Prostate gland (tissue), 2 donors: ENCODE measurements at places on chromosomes 1 and 21. TPM values are rescaled to one million over a fixed set of nuclear protein-coding genes. Genes with fewer than 3 reads are reported as not detected.

The CFH gene
- 31.5 TPM for total RNA-seq

The OLIG1 gene
- total RNA-seq, result 10.8 TPM

The PTPN7 gene
- total RNA-seq, result 0.73 TPM

The HNRNPU gene
- 302 TPM for total RNA-seq

The SPRR1A gene
- total RNA-seq, result not detected

DNA sequence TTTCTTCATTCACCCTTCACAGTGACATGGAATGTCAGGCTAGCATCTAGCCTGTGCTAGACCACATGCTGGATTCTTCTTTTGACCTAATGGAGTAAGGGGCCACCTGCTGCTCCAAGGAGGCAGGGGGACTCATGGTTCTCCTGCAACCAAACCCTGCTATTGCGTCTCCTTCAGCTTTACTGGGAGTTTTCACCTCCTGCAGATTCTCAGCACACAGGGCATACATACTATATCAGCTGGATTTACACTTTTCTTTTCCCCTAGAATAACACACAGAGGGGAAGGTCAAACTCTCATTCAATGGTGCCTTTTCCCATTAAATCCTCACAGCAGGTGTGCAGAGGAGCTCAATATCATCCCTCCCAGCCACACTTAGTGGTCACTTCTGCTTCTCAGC lies 16.6 kb upstream of the AK5 start:
- H3K4me3 ChIP-seq, result no peak overlapping the region
- no peak for DNase-seq
- no peaks in the 10 kb centered on the region for H3K36me3 ChIP-seq
- no peaks in the 10 kb centered on the region for H3K27me3 ChIP-seq

The INKA2 gene
- total RNA-seq, result 2.8 TPM

The FHAD1 gene
- 6.5 TPM for total RNA-seq

GRCh38 chr21:15309721-15310120 lies 244.9 kb upstream of the NRIP1 start:
- no peaks in the 10 kb centered on the region for H3K36me3 ChIP-seq
- DNase-seq, result no peak
- H3K4me3 ChIP-seq, result no peak overlapping the region
- H3K27ac ChIP-seq, result no peak overlapping the region
- H3K27me3 ChIP-seq, result no peaks in the 10 kb centered on the region

GRCh38 chr1:64476251-64476952 lies 6.5 kb downstream of the CACHD1 start:
- no peak overlapping the region for H3K27ac ChIP-seq
- no peak overlapping the region for H3K4me3 ChIP-seq

The IRF6 gene
- total RNA-seq, result 118 TPM

DNA sequence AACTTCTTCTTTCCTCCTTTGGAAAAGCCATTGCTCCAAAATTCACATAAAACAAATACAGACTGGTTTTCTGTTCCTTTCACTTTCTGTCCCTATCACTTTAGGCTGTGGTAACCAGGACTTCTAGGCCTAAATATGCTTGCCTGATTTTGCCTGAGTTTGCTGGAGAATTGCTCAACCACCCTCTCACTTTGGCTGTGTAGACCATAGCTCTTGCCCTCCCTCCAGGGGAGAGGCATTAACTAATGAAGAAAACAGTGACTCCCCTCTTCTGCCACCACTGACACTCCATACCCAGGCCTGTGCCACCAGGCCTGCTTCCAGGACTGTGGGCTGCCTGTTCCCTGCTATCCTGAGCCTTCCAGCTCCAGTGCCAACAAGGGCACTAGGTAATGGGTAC lies 163.5 kb downstream of the TOMM20 start:
- H3K27me3 ChIP-seq, result no peaks in the 10 kb centered on the region
- H3K4me3 ChIP-seq, result no peak overlapping the region
- no peak for DNase-seq
- H3K36me3 ChIP-seq, result no peaks in the 10 kb centered on the region
- H3K4me1 ChIP-seq, result peaks cover 30% of the 10 kb centered on the region

DNA sequence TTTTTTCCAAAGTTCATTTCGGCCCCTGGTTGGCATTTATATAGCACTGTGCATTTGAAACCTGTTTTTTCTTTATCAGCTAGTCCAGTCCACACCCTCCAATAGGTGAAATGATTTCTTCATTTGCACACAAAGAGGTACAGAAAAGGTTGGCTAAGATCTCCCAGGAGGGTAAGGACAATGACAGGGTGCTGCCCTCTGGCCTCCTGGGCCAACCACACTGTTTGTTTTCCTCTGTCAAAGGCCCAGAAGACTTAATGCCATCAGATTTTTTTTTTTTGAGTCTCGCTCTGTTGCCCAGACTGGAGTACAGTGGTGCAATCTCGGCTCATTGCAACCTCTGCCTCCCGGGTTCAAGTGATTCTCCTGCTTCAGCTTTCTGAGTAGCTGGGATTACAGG lies 70.1 kb upstream of the EFHD2 start:
- no peaks in the 10 kb centered on the region for H3K27me3 ChIP-seq
- H3K36me3 ChIP-seq, result no peaks in the 10 kb centered on the region
- no peak for DNase-seq
- no peak overlapping the region for H3K27ac ChIP-seq

DNA sequence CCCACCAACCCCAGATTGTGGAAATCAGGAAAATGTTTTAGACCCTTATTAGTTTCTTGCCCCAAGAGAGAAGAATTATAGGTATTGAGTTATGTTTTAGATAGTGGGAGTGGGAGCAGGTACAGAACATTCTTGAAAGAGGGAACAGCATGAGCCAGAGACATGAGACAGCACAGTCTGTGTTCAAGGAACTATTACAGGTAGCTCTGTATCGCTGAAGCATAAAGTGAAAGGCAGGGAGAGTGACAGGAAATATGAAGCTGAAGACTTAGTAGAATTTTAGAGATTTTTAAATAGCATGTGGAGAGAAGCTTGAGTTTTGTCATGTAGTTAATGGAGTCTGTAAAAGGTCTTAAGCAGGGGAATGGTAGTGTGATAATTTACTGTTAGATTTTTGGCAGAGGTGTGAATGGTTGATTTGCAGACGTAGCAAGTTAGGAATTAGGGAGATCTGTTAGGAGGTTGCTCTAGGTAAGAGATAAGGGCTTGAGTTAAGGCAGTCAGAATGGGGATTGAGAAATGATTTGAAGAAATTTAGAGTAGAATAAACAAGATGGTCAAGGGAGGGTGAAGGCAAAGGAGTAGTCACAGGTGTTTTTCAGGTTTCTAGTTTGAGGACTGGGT lies 11.6 kb downstream of the SUCO start:
- no peak overlapping the region for H3K27ac ChIP-seq
- no peak for DNase-seq
- H3K4me3 ChIP-seq, result no peak overlapping the region
- no peaks in the 10 kb centered on the region for H3K27me3 ChIP-seq

GRCh38 chr21:22346576-22346975 lies 1348.4 kb downstream of the NCAM2 start:
- H3K4me1 ChIP-seq, result no peaks in the 10 kb centered on the region
- H3K27ac ChIP-seq, result no peak overlapping the region
- DNase-seq, result no peak
- H3K36me3 ChIP-seq, result no peaks in the 10 kb centered on the region
- no peak overlapping the region for H3K4me3 ChIP-seq

DNA sequence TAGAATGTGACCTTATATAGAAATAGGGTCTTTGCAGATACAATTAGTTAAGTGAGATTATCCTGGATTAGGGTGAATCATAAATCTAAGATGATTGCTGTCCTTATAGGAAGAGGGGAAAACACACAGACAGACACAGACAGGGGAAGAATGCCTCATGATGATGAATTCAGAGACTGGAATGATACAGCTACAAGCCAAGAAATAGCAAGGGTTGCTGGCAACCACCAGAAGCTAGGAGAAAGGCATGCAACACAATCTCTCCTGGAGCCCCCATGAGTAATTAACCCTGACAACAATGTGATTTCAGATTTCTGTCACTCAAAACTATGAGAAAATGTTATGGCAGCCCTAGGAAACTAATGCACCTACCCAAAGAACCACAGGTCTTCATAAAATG lies 19.1 kb upstream of the PPIH start:
- H3K36me3 ChIP-seq, result no peaks in the 10 kb centered on the region
- H3K4me1 ChIP-seq, result no peaks in the 10 kb centered on the region
- H3K4me3 ChIP-seq, result no peak overlapping the region
- no peak overlapping the region for H3K27ac ChIP-seq

The BMP8B gene
- 4.7 TPM for total RNA-seq

DNA sequence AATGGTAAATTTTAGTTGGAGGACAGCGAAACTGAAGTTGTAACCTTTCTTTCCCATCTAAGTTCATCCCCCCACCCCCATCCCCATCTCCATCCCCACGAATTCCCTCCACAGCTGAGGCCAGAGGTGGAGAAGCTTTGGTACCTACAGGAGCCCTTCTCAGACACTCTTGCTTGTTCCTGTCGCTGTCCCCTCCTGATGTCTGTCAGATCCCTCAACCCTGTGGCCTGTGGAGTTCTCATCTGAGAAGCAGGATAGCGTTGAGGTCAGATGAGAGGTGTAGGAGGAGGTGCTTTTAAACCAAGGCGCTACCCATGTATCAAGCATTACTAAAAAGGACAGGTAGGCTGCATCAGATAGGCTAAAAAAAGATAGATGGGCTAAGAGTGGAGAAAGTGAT lies 769 bp downstream of the NTPCR start:
- H3K36me3 ChIP-seq, result no peaks in the 10 kb centered on the region
- H3K27me3 ChIP-seq, result no peaks in the 10 kb centered on the region
- H3K4me3 ChIP-seq, result peak overlapping the region; percentile 83

DNA sequence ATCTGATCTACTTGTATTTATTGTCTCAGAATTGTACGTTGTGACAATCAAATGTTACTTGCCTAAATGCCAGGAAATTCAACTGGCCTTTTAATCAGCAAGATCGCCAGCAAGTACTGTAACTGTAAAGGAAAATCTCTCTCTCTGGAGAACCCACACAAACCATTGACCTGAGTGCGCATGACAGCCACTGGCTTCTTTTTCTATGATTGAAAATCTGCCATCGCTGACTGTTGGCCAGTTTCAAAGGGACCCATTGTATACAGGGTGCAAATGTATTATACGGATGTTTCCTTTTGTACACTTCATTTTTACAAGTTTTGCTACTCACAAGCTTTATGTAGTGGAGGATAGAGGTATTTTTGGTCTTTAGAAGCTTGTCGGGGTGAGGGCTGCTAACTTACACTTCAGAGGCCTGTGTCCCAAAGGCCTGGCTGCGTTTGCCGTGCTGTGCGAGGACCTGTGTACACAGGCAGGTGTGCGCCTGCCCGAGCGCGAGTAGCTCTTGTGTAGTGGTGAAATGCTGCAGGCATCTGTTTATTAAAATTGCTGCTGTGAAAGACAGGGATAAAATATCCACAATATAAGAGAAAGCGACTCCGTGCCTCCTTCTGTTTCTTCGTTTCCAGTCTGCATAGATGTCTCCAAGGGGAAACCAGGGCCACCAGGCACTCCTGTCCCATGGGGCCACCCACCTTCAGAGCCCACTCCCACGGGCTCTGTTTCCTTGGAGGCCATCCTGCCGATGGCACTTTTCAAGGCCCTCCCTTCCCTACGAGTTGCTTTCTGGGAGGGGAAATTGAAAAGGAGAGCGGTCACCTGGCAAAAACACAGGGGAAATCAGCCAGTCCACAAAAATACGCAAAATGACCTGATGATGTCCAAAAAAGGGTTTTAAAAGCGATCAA lies 25.3 kb upstream of the TRAPPC10 start:
- H3K4me3 ChIP-seq, result no peak overlapping the region
- no peak for DNase-seq
- H3K4me1 ChIP-seq, result no peaks in the 10 kb centered on the region

The CYP4B1 gene
- total RNA-seq, result 73.3 TPM

- no peak overlapping the region for H3K4me3 ChIP-seq
- H3K4me1 ChIP-seq, result no peaks in the 10 kb centered on the region
- DNase-seq, result no peak
- no peaks in the 10 kb centered on the region for H3K36me3 ChIP-seq
- H3K27ac ChIP-seq, result no peak overlapping the region
Measured at GRCh38 chr1:161299347-161299746, 10.4 kb downstream of the MPZ start.

DNA sequence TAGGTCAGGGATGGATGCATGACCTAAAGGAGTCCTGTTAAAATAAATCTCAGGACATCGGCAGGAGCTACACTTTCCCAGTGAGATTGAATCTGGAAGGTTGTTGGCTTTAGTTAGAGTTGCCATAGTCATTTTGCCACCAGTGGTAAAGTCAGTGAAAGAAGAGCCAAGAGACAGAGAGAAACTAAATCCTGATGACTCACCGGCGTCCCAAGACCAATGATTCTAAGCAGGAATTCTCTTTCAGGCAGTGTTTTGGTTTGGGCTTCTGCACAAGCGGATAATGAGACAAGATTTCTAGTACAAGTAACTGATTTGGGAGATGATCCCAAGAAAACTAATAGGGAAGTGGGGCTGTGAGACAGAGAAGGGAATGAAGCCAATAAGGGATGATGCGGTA lies 88.8 kb upstream of the ETS2 start:
- no peak overlapping the region for H3K4me3 ChIP-seq
- H3K27ac ChIP-seq, result no peak overlapping the region
- no peak for DNase-seq
- H3K36me3 ChIP-seq, result no peaks in the 10 kb centered on the region
- no peaks in the 10 kb centered on the region for H3K4me1 ChIP-seq

DNA sequence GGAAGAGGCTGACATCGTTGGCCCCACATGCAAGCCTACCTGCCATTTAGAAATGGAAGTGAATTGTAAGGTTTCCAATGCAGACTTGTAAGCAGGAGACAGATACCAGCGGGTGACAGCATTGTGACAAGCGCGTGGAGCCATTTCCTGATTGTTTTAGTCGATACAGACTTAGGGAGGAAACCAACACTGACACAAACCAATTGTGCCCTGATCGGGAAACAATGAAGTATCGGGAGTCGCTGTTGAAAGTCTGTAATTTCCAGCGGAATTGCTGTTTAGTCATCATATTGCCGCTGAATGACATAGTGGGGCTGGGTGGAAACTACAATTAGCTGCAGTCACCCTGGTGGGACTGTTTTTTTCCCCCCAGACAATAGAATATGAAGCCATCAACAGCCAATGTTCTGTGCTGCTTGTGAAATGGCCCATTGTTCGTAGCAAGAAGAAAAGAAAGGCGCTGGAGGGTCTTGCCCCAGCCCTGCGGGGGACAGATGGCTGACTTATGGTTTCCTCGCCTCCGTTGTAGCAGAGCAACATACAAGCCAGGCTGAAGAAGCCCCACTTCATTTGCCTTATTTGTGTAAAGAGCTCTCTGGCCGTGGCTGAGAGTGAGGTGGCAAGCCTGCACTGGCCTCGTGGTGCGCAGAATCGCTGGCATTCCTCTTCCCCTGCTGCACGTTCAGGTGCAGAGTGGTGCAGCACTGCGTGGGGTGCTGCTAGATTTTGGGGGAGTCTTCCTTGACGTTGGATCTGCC lies 462.7 kb downstream of the CAMTA1 start:
- H3K4me1 ChIP-seq, result no peaks in the 10 kb centered on the region
- no peaks in the 10 kb centered on the region for H3K36me3 ChIP-seq
- H3K4me3 ChIP-seq, result no peak overlapping the region
- no peak overlapping the region for H3K27ac ChIP-seq
- H3K27me3 ChIP-seq, result peaks cover 3% of the 10 kb centered on the region
